Activated CD4-positive, alpha-beta memory T cell treated with anti-CD3 and anti-CD28 coated beads, Interleukin-2, amount 10 ng/mL, durations not matched to agents 7 days and 5 days (primary cell): ENCODE measurements at places on chromosomes 4 and X. TPM values are rescaled to one million over a fixed set of nuclear protein-coding genes. Genes with fewer than 3 reads are reported as not detected.

DNA sequence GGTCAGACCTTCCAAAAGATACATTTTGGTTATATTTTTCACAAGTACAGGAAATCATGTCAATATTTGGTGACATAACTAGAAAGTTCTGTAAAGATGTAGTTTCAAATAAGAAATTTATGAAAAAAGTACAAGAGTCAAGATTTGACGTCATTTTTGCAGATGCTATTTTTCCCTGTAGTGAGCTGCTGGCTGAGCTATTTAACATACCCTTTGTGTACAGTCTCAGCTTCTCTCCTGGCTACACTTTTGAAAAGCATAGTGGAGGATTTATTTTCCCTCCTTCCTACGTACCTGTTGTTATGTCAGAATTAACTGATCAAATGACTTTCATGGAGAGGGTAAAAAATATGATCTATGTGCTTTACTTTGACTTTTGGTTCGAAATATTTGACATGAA, 536 bp downstream of the UGT2B7 start:
- H3K27ac ChIP-seq, result no peak overlapping the region
- no peak for DNase-seq
- no peaks in the 10 kb centered on the region for H3K36me3 ChIP-seq
- H3K4me3 ChIP-seq, result no peak overlapping the region
- no peaks in the 10 kb centered on the region for H3K27me3 ChIP-seq
- no peaks in the 10 kb centered on the region for H3K4me1 ChIP-seq

Gene SHROOM3
- not detected for total RNA-seq

- peaks cover 14% of the 10 kb centered on the region for H3K27me3 ChIP-seq
- H3K36me3 ChIP-seq, result peaks cover 14% of the 10 kb centered on the region
- H3K4me3 ChIP-seq, result no peak overlapping the region
- no peak overlapping the region for H3K27ac ChIP-seq
- peaks cover 21% of the 10 kb centered on the region for H3K4me1 ChIP-seq
- DNase-seq, result no peak
Observed at GRCh38 chrX:20461002-20461401, 194.3 kb upstream of the RPS6KA3 start.

Gene ARHGAP6
- not detected for total RNA-seq

GRCh38 chr4:100177855-100178254, 12.4 kb downstream of the DDIT4L start:
- no peak overlapping the region for H3K27ac ChIP-seq
- peaks cover 5% of the 10 kb centered on the region for H3K27me3 ChIP-seq
- H3K36me3 ChIP-seq, result no peaks in the 10 kb centered on the region
- no peak overlapping the region for H3K4me3 ChIP-seq

DNA sequence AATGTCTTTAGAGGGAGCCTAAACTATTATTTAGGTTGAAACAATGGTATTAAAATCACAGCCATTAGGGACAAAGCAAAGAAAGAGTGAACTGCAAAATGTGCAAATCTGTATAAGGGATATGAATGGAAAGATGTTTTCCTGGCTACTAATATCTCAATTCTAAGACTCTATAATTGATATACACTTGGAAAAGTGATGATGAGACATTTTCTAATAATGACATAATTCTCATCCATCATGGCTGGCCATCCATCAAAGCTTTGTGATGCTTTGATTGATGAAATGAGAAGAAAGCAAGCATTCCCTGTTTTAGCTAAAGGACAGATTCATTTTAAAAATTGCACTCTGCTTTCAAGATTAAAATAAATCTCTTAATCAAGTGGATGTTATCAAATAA, 965.5 kb upstream of the IGFBP7 start:
- H3K4me1 ChIP-seq, result no peaks in the 10 kb centered on the region
- H3K4me3 ChIP-seq, result no peak overlapping the region
- no peak for DNase-seq
- no peaks in the 10 kb centered on the region for H3K36me3 ChIP-seq

GRCh38 chr4:24330172-24330571, 254.2 kb downstream of the DHX15 start:
- H3K4me1 ChIP-seq, result no peaks in the 10 kb centered on the region
- H3K36me3 ChIP-seq, result no peaks in the 10 kb centered on the region
- no peak for DNase-seq
- H3K4me3 ChIP-seq, result no peak overlapping the region
- no peak overlapping the region for H3K27ac ChIP-seq

DNA sequence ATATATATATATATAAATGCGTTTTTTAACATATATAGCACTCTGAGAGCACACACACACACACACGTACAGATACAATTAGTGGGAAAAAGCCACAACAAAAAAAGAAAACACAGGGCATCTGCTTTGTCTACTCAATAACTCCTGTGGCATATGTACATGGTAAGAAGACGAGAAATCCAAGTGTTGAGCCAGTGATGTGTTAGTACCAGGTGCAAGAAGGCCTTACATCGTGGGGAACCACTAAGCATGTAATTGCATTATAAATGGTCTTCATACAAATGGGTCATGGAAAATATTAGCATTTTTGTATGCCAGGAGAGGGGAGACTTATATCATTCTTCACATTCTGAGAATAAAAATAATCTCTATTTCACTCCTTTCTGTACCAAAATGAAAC, 62.7 kb upstream of the FAM47B start:
- DNase-seq, result no peak
- H3K4me3 ChIP-seq, result no peak overlapping the region
- H3K36me3 ChIP-seq, result no peaks in the 10 kb centered on the region
- H3K27ac ChIP-seq, result no peak overlapping the region

- no peak overlapping the region for H3K27ac ChIP-seq
- DNase-seq, result no peak
- no peak overlapping the region for H3K4me3 ChIP-seq
- no peaks in the 10 kb centered on the region for H3K36me3 ChIP-seq
- H3K4me1 ChIP-seq, result no peaks in the 10 kb centered on the region
Observed at GRCh38 chrX:112197840-112198239, 115.3 kb upstream of the TRPC5 start.

DNA sequence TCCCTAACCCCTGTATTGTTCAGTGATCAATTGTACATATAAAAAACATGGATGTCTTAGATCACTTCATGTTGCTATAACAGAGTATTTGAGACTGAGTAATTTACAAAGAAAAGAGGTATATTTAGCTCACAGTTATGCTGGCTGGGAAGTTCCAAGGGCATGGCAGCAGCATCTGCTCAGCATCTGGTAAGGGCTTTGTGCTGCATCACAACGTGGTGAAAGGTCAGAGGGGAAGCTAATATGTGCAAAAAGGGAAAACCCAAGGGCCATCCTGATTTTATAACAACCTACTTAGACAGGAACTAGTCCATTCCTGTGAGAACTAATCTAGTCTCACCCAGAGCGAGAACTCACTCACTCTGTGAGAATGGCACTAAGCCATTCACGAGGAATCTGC, 128.2 kb upstream of the OTUD4 start:
- peaks cover 6% of the 10 kb centered on the region for H3K27me3 ChIP-seq
- H3K36me3 ChIP-seq, result no peaks in the 10 kb centered on the region
- H3K4me3 ChIP-seq, result no peak overlapping the region

GRCh38 chr4:6529021-6529420, 46.0 kb upstream of the MAN2B2 start:
- peaks cover 7% of the 10 kb centered on the region for H3K27me3 ChIP-seq
- DNase-seq, result no peak
- H3K4me1 ChIP-seq, result no peaks in the 10 kb centered on the region

DNA sequence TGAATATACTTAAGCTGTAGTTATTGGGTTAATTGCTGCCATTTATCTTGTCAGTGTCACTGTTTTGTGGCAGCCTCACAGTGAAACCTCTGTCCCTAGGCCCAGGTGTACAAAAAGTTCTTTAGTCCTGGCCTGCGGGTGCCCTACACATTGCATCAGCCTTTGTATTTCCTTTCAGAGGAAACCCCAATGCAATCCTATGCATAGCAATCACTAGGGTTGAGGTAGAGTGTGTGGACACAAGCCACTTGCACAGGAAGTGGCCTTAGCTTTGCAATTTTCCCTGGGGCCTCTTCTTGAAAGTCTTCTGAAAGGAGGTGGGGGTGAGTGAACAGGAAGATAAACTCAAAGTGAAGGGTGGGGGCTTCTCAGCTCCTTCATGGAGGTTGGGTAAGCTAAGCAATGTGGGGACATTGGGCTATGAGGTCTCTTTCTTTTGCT, 27.8 kb downstream of the VSIG4 start:
- H3K27me3 ChIP-seq, result no peaks in the 10 kb centered on the region
- H3K4me1 ChIP-seq, result peaks cover 67% of the 10 kb centered on the region
- H3K27ac ChIP-seq, result peak overlapping the region; percentile 86
- DNase-seq, result peak; percentile 58
- peaks cover 20% of the 10 kb centered on the region for H3K36me3 ChIP-seq

Gene SSX4B
- total RNA-seq, result not detected

Gene MAGEA9B
- total RNA-seq, result not detected

- H3K27ac ChIP-seq, result no peak overlapping the region
- no peak overlapping the region for H3K4me3 ChIP-seq
- no peak for DNase-seq
- H3K4me1 ChIP-seq, result no peaks in the 10 kb centered on the region
- H3K27me3 ChIP-seq, result no peaks in the 10 kb centered on the region
Observed at GRCh38 chr4:32645653-32646052, 1925.5 kb downstream of the PCDH7 start.

DNA sequence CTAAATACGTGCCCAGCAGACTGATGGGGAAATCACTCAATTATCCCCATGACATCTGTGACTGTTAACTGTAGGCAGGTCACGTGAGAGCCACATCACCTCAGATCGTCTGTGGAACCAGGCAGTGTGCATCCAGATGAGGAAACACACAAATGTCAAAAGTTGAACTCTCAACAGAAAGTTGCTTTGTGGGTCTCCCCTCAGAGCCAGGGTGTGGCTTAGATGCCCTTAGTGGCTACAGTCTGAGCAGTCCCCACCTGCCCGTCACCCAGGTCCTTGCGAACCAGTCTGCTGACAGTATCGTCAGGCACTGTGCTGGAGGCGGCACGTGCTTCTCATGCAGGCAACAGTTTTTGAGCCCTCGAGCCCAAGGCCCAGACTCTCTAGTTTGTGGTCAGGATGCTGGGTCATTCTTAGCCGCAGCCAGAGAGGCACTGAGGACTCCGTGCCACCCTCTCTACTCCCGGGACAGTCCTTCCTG, 10.8 kb downstream of the TMEM187 start:
- H3K36me3 ChIP-seq, result peaks cover 19% of the 10 kb centered on the region
- peaks cover 60% of the 10 kb centered on the region for H3K4me1 ChIP-seq
- peak overlapping the region; percentile 13 for H3K4me3 ChIP-seq
- H3K27ac ChIP-seq, result peak overlapping the region; percentile 93
- no peak for DNase-seq

Gene OPRPN
- not detected for total RNA-seq

Gene ARMCX1
- 0.33 TPM for total RNA-seq

Gene SPANXB1
- total RNA-seq, result not detected

GRCh38 chrX:111095974-111096895, at the start of gene PAK3:
Gene PAK3, plus strand, starts transcription at chrX:111096191. Its CDS starts 26,913 bp downstream, at chrX:111123104.
- no peaks in the 10 kb centered on the region for H3K36me3 ChIP-seq
- peaks cover 21% of the 10 kb centered on the region for H3K27me3 ChIP-seq
- peaks cover 31% of the 10 kb centered on the region for H3K4me1 ChIP-seq
- peak within 1 kb of the TSS; percentile 75 for H3K4me3 ChIP-seq

Gene CHST7
- total RNA-seq, result 11.5 TPM

Gene GPM6B
- not detected for total RNA-seq

DNA sequence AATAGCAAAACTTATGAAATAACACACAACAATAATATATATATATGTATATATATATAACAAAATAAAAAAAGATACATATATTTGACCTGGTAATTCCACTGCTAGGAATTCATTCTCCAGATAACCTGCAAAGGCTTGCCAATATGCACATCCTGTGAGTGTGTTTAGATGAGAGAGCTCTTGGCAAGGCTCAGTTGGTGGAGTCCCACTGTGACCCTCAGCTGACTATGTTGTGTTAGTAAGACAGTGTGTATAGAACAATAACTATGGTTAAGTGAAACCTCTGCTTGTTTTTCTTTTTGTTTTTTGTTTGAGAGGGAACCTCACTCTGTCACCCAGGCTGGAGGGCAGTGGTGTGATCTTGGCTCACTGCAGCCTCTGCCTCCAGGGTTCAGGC, 39.5 kb upstream of the RBMX start:
- H3K27ac ChIP-seq, result no peak overlapping the region
- H3K27me3 ChIP-seq, result no peaks in the 10 kb centered on the region
- H3K4me3 ChIP-seq, result no peak overlapping the region
- DNase-seq, result no peak
- no peaks in the 10 kb centered on the region for H3K36me3 ChIP-seq

- no peak overlapping the region for H3K4me3 ChIP-seq
- H3K36me3 ChIP-seq, result peaks cover 2% of the 10 kb centered on the region
- no peak overlapping the region for H3K27ac ChIP-seq
Observed at GRCh38 chrX:139890991-139891700, 41.7 kb downstream of the ATP11C start.

Gene DSPP
- total RNA-seq, result not detected

- no peak for DNase-seq
- peaks cover 5% of the 10 kb centered on the region for H3K4me1 ChIP-seq
- no peaks in the 10 kb centered on the region for H3K36me3 ChIP-seq
Observed at GRCh38 chr4:108570993-108571569, 49.3 kb upstream of the RPL34 start.

GRCh38 chr4:7411896-7412553, 22.7 kb downstream of the PSAPL1 start:
- DNase-seq, result no peak
- H3K27ac ChIP-seq, result no peak overlapping the region
- peaks cover 10% of the 10 kb centered on the region for H3K27me3 ChIP-seq
- H3K4me1 ChIP-seq, result no peaks in the 10 kb centered on the region
- H3K36me3 ChIP-seq, result no peaks in the 10 kb centered on the region

Gene DAPP1
- total RNA-seq, result 39.4 TPM

DNA sequence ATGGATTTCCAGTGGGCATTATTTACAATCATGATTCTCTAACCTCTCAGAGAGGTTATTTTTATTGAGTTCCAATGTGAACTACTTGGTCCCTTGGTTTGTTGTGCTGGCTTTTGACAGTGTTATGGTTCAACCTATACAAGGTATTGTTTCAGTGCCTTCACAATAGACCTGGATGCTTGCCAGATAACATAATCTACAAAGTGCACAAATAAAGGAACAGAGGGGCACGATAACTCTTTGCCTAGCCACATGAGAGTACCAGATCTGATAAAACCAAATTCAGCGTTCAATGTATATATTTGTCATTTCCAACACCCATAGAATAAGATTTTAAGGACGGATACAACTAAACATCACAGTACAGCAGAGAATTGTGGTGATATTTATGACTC, 120.8 kb downstream of the RASL11B start:
- DNase-seq, result no peak
- H3K27ac ChIP-seq, result no peak overlapping the region
- H3K4me3 ChIP-seq, result no peak overlapping the region
- H3K27me3 ChIP-seq, result no peaks in the 10 kb centered on the region

Gene EOLA1
- total RNA-seq, result 31.8 TPM

- no peaks in the 10 kb centered on the region for H3K36me3 ChIP-seq
- H3K4me1 ChIP-seq, result no peaks in the 10 kb centered on the region
- H3K27ac ChIP-seq, result no peak overlapping the region
- DNase-seq, result no peak
- no peak overlapping the region for H3K4me3 ChIP-seq
Observed at GRCh38 chr4:110678517-110679227, 55.8 kb upstream of the PITX2 start.

DNA sequence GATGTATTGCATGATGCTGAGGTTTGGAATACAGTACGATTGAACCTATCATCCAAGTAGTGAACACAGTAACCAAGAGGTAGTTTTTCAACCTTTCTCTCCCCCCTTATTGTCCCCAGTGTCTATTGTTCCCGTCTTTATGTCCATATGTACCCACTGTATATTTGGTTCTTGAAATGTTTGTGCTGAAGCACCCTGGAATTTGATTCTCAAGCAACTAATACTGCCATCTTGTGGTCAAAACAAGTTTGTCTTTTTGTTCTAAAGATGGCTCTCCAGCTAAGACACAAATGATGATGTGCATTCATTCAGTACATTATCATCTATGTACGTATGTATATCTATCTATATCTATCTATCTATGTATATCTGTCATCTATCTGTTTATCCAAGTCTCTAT, 33.5 kb upstream of the DCX start:
- H3K27ac ChIP-seq, result no peak overlapping the region
- no peaks in the 10 kb centered on the region for H3K4me1 ChIP-seq
- H3K36me3 ChIP-seq, result no peaks in the 10 kb centered on the region
- H3K27me3 ChIP-seq, result peaks cover 8% of the 10 kb centered on the region
- no peak for DNase-seq
